Pulmonary artery endothelial cell (primary cell): ENCODE measurements at places on chromosomes 7 and 10.
A peak's percentile ranks its signal among the peaks of the same experiment; 100 is the strongest.

DNA sequence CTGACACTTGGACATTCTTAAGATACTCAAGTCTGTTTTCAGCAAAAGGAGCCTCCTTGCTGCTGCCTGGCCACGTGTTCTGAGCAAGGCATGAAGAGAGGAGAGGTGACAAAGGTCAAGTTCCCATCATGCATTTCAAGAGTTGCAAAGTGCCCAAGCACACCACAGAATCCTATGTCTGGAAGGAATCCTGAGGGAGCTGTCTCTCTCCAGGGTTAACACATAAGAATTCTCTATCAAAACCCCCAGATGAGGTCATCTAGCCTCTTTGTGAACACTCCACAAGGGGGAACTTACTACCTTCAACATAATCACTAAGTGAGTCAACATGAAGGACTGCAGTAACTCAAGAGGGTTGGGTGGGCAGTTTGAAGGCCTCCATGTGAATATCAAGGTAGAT is 155.5 kb downstream of the RNF216 start:
- no peak for DNase-seq

DNA sequence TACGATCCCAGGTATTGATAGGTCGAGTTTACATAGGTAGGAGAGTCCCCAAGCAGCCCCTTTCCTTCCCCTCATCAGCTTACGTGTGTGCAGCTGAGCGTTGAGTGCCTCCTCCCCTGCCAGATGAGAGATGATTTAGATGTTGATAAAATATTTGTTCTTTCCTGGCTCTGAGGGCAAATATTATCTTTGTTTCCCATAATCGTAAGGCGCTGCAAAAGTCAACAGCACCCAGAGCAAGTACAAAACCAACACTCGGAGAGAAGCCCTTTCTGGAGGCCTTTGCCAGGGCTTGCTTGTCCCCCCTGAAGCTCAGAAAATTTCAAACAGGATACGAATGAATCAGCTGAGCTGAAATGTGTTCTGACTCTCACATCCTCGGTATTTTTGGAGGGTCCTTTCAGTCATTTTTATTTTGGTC is 683.2 kb downstream of the LRMDA start:
- DNase-seq = no peak

DNA sequence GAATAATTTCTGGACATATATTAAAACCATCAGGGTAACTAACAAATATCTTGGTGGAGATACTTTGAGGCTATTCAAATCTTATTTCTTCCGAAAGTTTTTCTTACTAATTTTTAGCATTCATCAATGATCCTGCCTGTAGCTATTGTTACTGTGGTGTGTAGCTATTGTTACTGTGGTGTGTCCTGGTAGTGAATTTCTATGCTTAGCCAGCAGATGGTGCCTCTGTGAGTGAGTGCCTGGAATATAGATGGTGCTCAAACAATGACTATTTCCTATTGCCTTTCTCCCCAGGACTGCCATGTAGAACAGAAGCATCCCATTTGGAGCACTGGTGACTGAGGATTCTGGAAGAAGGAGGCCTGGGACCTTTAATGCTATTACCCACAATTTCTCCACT is 245.7 kb downstream of the CCSER2 start:
- DNase-seq = no peak

DNA sequence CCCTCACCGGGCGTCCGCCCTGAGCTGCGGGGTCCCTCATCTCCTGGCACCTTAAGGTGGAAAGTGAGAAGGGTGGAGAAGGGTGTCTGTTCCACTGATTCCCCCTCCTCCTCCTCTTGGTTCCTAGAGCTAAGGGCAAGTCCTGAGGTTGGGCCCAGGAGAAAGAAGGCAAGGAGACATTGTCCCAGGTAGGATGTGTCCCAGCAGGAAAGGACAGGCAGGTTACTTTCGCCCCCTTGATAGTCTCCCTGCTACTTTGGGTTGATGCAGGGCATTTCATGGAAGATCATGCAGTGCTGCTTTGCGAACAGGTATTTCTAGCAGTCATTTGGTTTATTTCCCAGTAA is 582 bp downstream of the STEAP2 start:
- no peak for DNase-seq

GRCh38 chr7:158812684-158813083 is 16.6 kb downstream of the ESYT2 start:
- no peak for DNase-seq

- DNase-seq = no peak
Observed at GRCh38 chr10:75611172-75611992, 180.0 kb downstream of the LRMDA start.

- DNase-seq = no peak
Observed at GRCh38 chr7:156639426-156640256, 933 bp upstream of the RNF32 start.

GRCh38 chr7:21367081-21367480 is 60.8 kb upstream of the SP4 start:
- no peak for DNase-seq

DNA sequence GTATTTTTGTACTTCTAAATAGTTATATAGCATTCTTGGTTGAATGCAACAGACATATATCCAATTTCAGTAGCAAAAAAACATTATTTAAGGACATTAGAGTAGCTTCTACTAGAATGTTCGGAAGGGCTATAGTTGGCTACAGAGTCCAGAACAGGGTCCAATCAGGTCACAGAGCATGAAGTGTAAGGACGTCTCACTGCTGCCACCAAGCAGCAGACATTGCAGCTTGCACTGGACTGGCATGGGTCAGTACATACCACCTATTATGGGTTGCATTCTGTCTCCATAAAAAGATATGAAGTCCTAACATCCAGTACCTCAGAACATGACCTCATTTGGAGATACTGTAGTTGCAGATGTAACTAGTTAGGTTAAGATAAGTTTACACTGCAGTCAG is 87.3 kb downstream of the LHFPL3 start:
- DNase-seq = no peak

- no peak for DNase-seq
Observed at GRCh38 chr7:38873433-38873832, 35.6 kb downstream of the VPS41 start.

DNA sequence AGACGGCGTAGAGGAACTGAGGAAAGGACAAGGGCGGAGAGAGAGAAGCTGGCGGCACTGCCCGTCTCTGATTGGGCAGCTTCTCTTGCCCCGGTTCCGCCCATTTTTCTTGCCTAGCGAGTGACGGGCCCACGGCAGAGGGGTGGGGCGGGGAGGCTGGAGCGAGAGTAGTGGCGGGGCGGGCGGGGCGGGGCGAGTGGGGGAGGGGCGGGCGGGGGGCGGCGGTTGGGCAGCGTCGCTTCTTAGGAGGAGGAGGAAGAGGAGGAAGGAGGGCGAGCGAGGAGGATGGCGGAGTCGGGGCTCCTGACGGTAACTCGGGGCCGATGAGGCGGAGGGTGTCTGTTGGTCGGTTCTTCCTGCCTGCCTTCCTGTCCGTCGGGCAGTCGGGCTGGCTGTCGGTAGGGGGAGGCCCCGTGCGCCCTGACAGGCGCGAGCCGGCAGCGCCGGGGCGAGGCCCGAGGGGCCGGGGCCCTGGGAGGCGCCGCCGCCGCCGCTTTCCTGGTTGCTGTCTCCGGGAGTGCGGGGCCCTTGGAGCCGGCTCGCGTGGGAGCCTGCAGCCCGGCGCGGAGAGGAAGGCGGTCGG is at the start of gene SHOC2:
Gene SHOC2, plus strand, starts transcription at position 256 of the 583 bp plus-strand sequence. CDS start 44,755 bp downstream, outside the sequence.
- DNase-seq = no peak

GRCh38 chr7:157983502-157984422 is 603.9 kb downstream of the PTPRN2 start:
- no peak for DNase-seq

DNA sequence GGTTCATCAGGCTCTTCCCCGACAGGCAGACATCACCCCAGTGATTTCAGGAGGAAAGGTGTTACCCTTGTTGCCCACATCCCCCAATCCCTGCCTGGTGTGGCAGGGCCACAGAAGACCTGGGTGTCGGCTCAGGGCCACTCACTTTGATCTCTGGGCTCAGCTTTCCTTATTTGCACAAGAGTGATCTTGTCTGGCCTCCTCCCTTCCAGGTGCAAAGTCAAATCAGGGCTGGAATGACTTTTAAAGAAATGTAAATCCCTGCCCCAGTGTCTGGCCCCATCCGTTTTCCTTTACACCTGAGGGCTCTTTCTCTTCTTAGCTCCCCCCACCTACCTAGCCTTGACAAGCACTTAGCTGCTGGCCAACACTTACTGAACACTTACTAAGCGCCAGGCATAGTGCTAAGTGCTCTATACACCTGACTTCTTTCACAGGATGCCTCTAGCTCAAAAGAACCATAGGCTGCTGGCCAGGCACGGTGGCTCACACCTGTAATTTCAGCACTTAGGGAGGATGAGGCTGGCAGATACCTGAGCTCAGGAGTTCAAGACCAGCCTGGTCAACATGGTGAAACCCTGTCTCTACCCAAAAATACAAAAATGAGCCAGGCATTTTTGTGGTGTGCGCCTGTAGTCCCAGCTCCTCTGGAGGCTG is 979 bp upstream of the NODAL start:
- DNase-seq = no peak

GRCh38 chr10:127398971-127399365 is 150.1 kb upstream of the NPS start:
- DNase-seq = no peak

GRCh38 chr10:32377458-32378259 is 30.7 kb upstream of the EPC1 start:
- DNase-seq = no peak

- no peak for DNase-seq
Observed at GRCh38 chr10:26706936-26707335, 9.4 kb downstream of the PDSS1 start.

- peak; percentile 7 for DNase-seq
Observed at GRCh38 chr10:122981066-122981464, 864 bp downstream of the PSTK start.
